ENCODE measurements at places on chromosomes 2 and 18.

GRCh38 chr18:57561261-57561660, 25.2 kb downstream of the FECH start:
- no peak for DNase-seq

- DNase-seq = no peak
Observed at GRCh38 chr2:62340994-62341484, 145.1 kb downstream of the B3GNT2 start.

- no peak for DNase-seq
Observed at GRCh38 chr18:67092141-67092540, 424.4 kb downstream of the DSEL start.

- DNase-seq = no peak
Observed at GRCh38 chr2:16745466-16745865, 79.8 kb upstream of the CYRIA start.

DNA sequence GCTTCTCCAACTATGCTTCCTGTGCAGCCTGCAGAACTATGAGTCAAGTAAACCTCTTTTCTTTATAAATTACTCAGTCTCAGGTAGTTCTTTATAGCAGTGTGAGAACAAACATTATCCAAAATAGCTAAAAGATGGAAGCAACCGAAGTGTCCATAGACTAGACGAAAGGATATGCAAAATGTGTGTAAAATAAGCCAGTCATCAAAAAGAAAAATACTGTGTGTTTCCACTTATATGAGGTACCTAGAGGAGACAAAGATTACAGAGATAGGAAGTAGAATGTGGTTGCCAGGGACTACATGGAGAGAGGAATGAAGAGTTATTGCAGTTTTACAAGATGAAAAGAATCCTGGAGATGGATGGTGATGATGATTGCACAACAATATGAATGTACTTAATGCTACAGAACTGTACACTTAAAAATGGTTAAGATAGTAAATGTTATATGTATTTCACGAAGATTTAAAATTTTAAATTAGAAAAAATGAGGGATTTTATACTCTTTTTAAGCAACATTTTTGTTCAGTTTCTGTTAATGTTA, 99.3 kb upstream of the FN1 start:
- no peak for DNase-seq

DNA sequence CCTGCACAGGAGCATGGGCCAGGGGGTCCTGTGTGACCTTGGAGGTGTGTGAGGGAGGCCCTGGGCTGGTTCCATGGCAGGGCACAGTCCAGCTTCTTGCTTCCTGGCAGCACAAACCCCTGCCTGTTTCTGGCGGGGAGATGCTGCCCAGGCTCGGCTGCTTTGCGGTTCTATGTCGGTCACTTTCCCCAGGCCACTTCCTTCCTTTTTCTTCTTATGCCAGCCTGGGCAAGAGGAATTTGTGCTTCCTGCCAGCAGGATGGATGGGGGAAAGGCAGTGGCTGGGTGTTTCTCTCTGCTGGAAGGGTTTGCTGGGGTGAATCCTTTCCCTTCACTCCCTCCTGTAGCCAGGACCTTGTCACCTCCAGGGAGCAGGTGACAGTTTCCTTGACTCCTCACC, 24.3 kb downstream of the ASAP2 start:
- no peak for DNase-seq

Data from stimulated activated CD4-positive, alpha-beta T cell treated with anti-CD3 and anti-CD28 coated beads, Interleukin-1b, Interleukin-23, amount 100 ng/mL, for 1 hour (primary cell).